ENCODE measurements at places on chromosomes 11 and 22.

DNA sequence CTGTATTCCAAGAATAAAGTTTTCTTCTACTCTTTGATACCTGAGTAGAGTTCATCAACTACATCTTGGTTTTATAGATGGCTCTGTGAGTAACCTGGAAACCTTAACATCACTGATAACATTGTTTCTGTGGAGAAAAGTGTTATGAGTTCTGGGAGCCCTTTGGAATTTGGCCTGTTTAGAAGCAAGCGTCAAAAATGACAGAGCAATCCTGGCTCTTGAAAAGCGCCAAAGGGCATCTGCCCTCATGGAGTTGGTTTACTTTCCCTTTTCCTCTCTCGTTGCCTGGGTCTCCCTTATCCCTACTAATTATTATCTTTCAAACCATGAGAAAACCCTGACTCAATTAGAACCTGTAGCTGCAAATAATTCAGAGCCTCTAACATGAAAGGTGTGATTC, 140.1 kb downstream of the DBX1 start:
- no peak for DNase-seq

- DNase-seq: no peak
Observed at GRCh38 chr11:78469896-78470295, 52.3 kb upstream of the GAB2 start.

- no peak for DNase-seq
Observed at GRCh38 chr11:19817265-19817851, 104.7 kb downstream of the NAV2 start.

DNA sequence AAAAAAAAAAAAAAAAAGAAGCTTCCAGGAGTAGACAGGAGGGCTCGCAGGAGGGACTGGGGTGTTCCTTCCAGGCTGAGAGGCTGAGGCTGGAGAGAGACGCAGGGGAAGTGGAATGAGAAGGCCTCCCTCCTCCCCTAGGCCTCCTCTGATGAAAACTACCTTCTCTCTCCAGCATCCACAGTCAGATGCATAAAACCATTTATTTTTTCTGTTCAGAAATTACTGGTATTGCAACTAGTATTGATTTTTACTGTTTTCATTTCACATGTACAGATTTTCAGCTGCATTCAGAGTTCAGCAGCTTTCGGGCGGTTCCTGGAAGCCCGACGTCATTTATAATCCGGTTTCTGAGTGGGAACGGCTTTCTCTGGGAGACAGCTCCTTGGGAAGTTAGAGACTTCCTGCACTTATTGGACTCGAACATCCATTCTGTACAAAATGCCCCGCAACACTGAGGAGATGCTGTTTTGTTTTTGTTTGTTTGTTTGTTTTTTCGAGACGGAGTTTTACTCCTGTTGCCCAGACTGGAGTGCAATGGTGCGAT, 6.9 kb upstream of the NFAM1 start:
- DNase-seq: no peak

DNA sequence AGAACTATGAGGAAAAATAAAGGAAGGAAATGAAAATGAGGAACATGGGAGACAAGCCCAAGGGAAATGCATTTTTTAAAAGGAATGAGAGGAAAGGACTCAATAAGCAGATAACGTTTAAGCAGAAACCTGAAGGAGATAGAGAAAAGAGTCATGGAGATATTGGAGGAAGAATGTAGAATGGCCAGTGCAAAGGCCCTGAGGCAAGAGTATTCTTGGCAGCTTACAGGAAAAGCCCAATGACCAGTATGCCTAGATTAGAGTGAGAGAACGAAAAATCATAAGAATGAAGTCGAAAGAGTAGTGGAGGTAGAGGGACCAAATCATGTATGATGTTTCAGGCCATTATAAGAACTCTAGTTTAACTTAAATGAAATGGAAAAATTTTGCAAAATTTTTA, 220.3 kb downstream of the DLG2 start:
- DNase-seq: no peak

GRCh38 chr11:43925932-43926505, 16.4 kb upstream of the C11orf96 start:
- DNase-seq: peak; percentile 34

DNA sequence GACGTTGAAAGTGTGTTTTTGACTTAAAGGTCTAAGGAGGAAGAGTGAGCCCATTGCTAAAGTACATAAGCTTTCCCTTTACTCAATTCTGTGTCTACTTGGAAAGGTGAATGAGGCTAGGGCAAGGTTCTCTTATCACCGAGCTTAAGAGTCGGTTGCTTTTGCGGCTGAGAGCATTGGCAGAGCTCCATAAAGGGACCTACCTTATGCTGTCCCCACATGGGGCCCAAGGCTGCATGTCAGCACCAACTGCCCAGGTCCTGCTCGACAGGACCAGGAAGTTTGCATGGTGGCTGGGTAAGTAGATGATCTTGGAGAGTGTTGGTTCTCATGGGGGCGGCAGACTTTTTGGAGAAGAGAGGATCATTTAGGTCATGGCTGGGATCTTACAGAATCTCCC, 91.2 kb downstream of the ZBTB16 start:
- no peak for DNase-seq

- DNase-seq: peak; percentile 88
Observed at GRCh38 chr22:36977947-36978660, 41.1 kb downstream of the TST start.

DNA sequence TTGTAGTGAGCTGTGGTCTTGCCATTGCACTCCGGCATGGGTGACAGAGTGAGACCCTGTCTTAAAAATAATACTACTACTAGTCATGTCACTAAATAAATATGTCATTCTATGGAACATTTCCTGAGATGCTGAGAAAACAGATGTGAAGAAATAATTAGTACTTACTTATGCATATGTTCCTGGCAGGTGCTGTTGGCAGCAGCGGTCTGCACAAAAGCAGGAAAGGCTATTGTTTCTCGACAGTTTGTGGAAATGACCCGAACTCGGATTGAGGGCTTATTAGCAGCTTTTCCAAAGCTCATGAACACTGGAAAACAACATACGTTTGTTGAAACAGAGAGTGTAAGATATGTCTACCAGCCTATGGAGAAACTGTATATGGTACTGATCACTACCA, 8.8 kb downstream of the ARCN1 start:
- no peak for DNase-seq

- DNase-seq: no peak
Observed at GRCh38 chr11:43833657-43834073, 47.0 kb upstream of the ALKBH3 start.

DNA sequence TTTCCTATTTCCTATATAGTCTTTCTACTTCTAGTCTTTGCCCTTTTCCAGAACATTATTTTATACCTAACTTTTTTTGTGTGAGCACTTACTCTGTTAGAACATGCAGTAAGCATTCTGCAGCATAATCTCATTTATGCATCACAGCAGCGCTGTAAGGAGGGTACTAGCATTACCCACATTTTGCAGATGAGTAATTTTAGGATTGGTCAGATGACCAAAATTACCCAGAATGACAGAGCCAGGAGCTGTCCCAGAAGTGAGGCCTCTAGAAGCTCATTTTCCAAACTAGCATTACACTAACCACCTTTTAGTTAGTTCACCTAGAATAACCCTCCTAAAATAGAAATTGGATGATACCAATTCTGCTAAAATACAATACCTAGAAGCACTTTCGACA, 47.1 kb upstream of the ARHGAP32 start:
- no peak for DNase-seq

- no peak for DNase-seq
Observed at GRCh38 chr11:115656669-115657068, 152.5 kb upstream of the CADM1 start.

- no peak for DNase-seq
Observed at GRCh38 chr11:128576555-128576954, 10.8 kb downstream of the ETS1 start.

- no peak for DNase-seq
Observed at GRCh38 chr11:70574725-70575347, 176.5 kb downstream of the CTTN start.

GRCh38 chr11:112465433-112466024, 204.9 kb upstream of the PLET1 start:
- no peak for DNase-seq

- no peak for DNase-seq
Observed at GRCh38 chr11:32792111-32792947, 2.1 kb downstream of the CCDC73 start.
